AG09319 (cell line): ENCODE measurements at places on chromosomes 11 and 22.

DNA sequence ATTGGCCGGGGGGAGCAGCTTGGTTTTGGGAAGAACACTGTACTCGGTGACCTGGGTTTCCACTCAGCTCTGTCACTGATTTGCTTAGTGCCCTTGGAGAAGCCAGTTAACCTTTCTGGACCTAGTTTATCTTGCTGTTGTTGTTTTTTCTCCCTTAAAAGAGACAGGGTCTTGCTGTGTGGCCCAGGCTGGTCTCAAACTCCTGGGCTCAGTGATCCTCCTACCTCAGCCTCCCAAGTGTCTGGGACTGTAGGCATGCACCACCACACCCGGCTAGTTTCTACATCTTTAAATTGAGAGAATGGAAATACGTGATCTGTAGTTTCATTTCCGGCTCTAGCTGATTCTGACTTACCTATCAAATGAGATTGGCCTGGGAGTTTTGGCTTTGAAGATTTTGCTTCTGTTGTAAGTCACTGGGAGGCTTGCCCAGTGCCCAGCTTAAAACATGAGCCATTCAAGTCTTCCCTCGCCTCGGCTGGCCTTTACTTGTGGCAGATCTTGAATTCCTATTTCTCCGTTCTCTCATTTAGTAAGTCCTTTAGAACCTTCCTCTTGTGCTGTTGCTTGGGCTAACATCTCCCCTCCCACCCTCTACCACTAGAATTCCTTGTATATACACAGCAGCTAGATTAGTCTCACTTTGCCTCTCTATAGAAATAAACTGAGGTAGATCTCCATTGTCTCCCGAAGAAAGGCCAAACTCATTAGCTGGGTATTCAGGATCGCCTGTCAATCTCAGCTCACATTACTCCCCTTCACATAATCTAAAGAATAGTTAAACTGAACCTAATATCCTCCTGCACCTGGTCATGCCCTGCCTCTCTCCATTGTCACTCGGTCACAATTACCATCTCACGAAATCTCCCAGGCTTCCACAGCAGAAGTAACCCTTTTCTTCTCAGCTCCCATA, 87.7 kb upstream of the SLC25A18 start:
- no peak for DNase-seq

GRCh38 chr22:23670378-23671295, 20.2 kb upstream of the RGL4 start:
- DNase-seq, result no peak

DNA sequence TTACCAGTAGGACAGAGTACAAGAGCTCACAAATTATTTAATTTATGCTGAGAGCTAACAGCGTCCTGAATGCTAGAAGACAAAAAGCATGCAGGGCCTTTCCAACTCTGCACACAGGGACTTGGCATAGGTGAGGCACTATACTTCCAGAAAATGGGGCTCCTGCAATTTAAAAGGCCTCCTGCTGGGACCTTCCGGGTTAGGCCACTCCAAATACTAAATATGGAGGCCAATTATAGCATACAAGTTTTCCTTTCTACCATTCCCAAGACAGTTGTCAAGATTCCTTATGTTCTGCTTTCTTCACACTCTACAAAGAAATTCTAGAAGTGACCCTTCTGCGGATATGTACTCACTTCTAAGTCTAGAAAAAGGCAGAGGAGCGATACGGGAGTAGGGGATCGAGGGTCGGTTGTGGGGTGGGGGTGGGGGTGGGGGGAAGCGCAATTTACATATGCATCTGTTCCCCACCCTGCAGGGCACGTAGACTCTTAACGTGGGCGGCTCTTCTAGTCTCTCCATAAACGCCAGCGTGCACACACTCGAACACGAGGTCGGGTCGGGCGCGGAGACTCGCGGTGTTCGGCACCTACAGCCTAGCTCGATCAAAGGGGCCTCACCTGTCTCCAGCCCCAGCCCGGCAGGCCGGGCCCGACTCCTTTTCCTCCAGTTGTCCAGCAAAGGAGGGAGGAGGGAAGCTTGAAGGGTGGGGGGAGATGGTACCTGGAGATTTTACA, 728 bp downstream of the DCUN1D5 start:
- no peak for DNase-seq

DNA sequence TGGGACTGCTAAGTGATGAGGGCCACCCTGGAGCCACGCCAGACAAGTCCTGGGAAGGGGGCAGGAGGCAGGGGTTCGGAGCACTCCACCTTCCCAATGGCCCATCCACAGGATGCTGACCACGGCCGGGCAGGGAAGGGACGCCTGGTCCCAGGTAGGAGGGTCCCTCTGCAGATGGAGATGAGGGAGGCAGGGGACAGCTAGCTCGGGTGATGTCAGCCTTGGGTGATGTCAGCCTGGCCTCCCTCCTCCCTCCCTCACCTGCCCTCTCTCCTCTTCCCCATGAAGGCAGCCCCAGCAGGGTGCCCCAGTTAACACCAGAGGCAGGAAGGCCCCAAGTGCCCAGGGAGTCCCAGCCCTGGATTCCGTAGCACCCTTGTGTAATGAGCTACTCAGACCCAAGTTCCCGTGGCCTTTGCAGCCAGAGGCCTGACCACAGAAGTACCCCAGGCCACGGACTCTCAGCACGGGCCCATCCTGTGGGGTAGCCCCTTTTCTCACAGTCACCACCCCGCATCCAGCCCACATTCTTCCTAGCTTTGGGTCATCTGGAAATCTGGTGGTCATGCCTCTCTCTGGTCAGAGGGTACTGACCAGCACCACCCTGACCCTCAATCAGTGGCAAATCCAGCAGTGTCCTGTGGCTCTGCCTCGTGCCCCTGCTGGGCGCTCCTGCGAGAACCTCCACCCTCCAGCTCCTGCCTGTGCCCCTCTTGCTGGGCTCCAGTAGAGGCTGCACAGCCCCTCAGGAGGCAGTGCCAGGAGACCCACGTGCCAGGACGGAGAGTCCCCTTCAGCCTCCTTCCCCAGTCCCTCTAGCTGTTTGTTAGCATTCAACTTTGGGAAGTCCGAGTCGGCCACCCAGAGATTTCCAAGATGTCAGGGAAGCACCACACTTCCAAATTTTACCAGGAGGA, 47.4 kb downstream of the SHANK2 start:
- no peak for DNase-seq

DNA sequence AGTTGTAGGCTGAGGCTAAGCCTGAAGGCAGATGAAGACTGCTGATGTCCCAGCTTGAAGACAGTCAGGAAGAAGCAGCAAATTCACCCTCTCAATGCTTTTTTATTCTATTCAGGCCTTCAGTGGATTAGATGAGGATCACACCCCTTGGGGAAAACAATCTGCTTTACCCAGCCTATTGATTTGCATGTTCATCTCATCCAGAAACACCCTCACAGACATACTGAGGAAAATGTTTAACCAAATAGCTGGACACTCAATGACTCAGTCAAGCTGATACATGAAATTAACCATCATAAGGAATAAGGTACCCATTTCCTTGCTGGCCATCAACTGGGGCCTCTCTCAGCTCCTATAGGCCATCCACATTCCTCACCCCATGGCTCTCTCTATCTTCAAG, 549.9 kb upstream of the CCDC90B start:
- no peak for DNase-seq

- no peak for DNase-seq
These were observed 54.5 kb upstream of the PRODH start for GRCh38 chr22:18990355-18991137.

GRCh38 chr11:78961247-78961646, 386.6 kb upstream of the NARS2 start:
- no peak for DNase-seq

GRCh38 chr11:95937358-95937757, 13.5 kb upstream of the MTMR2 start:
- no peak for DNase-seq

GRCh38 chr11:20102397-20102796, 57.9 kb downstream of the DBX1 start:
- no peak for DNase-seq

- no peak for DNase-seq
These were observed 2.3 kb upstream of the AIFM3 start for GRCh38 chr22:20964799-20965103.

DNA sequence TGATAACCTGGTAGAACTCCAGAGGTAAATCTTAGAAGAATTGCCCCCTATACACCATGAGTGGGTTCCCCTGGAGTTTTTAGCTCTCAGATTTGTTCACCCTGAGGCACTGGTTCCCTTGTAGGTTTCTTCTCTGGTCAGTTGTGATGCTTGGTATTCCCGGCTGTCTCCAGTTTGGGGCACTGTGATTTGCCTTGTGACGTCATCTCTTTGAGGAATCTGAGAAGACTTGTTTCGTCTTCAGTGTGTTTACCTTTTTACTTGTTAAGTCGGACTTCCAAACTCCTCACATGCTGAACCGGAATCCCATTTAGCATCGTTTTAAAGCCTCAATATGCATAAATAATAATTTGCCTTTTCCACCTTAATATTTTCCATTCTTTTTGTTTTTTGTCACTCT, 54.4 kb downstream of the CECR2 start:
- no peak for DNase-seq

DNA sequence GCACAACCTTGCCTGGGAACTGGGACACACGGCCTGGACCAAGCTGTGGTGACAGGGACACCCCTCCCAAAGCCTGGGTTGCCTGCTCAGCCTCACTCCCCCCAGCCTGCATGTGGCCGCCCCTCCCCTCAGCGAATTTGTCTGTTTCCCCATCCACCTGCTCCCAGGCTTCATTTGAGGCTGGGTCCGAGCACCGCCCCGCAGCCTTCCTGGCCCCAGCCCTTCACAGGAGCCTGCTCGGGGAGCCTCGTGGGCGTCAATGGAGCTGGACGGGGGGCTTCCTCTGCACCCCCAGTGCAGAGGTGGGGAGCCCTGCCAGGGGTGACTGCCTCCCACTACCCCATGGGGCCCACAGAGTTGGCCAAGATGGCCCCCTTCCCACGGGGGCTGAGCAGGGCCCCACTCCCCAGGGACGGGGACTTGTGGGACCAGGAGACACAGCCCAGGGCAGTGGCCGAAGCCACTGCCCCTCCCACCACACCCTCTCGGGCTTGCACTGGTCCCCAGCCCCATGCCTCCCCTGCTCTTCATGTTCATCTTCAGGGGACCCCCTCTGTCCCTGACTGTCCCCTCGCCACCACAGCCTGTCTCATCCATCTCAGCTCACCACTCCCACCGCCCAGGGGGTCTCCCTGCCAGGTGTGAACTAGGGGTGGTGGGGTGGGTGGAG, 91.7 kb downstream of the WNT7B start:
- no peak for DNase-seq

DNA sequence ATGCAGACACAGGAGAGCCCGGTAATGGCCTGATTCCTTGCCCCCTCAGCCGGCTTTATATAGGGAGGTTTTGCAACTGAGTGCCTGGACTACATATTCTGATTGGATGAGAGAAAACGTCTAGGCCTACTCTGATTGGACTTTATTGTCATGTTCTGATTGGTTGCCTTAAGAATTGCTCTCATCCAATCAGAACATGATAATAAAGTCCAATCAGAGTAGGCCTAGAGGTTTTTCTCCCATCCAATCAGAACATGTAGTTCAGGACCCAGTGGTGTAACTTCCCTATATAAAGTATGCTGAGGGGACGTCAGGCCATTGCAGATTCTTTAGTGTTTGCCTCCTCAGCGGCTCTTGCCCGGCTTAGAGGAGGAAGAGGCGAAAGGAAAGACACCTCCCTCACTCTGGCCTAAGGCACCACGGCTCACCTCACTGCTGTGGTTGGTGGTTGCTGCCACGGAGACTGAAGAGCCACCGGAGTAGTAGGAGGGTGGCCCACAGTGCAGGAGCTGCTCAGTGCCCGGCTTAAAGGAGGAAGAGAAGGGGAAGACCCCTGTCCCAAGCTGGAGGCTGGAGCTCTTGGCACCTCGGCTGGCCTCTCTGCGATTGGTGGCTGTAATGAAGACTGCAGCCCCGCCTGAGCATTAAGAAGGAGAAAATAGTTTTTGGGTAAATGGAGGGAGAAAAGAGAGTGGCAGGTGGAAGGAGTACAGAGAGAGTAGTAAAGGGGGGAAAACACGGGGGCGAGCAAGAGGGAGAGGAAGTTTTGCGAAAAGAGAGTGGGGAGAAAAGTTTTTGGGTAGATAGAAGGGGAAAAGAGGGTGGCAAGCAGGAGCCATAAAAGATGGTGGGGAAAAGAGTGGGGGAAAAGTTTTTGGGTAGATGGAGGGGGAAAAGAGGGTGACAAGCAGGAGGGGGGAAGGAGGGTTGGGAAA, 116.7 kb upstream of the SERPIND1 start:
- DNase-seq, result no peak

- DNase-seq, result no peak
These were observed 4.7 kb downstream of the ZDHHC13 start for GRCh38 chr11:19121646-19122045.

- no peak for DNase-seq
These were observed 1141.9 kb downstream of the BRD1 start for GRCh38 chr22:48685767-48686166.

DNA sequence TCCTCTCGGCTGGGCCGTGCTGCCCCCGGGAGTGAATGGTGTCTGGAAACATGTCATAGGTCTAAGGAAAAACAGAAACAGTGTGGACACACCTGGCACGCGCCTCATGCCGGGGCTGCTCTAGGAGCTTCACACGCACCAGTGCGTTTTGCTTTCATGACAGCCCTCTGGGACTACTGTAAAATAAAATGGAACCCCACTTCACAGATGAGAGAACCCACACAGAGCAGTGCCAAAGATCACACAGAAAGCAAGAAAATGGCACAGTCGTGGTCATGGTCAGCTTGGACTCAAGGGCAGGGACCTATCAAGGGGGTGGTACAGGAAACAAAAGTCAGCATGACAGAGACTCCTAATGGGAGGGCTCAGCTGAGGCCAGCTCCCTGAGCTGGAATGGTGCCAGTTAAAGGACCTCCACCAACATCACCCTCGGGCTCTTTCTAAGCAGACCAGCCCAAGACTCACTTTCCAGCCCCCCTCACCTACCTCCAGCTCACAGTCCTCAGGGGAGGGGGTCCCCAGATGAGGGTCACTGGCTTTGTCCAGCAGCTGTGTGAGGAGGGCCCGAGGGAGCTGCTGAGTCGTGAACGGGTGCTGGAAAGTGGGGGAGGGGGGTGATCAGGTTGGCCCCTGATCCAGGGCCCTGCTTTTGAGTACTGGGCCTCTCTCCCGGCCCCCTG, 3.3 kb downstream of the MAP4K2 start:
- no peak for DNase-seq

- DNase-seq, result no peak
These were observed 8.5 kb downstream of the DCHS1 start for GRCh38 chr11:6646918-6647679.

- DNase-seq, result no peak
These were observed 89.8 kb downstream of the SYT9 start for GRCh38 chr11:7341551-7341950.

GRCh38 chr22:42553475-42554361, at the start of gene SERHL2:
Gene SERHL2, plus strand, starts transcription at chr22:42553956. Its CDS starts 65 bp downstream, at chr22:42554021.
- DNase-seq, result peak; percentile 56
